Activated CD8-positive, alpha-beta memory T cell treated with anti-CD3 and anti-CD28 coated beads for 24 hours (primary cell): ENCODE measurements at places on chromosomes 13 and 19.

DNA sequence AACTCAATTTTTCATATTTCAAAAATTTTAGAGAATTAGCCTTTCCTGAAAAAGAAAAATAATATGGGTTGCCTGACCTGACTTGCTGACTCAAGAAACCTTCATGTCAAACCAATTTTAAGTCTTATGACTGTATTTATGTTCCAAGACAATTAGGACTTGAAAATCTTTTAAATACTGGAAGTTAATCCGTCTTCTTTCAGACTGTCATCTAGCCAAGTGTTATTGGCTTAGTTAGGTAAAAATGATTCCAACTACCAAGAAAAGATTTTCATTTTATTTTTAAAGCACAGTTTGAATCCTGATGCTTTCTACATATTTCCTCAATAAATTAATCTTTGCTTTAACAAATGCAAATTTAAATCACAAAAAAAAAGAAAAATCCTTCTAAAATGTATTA is 337.6 kb downstream of the SLITRK6 start:
- DNase-seq = no peak

DNA sequence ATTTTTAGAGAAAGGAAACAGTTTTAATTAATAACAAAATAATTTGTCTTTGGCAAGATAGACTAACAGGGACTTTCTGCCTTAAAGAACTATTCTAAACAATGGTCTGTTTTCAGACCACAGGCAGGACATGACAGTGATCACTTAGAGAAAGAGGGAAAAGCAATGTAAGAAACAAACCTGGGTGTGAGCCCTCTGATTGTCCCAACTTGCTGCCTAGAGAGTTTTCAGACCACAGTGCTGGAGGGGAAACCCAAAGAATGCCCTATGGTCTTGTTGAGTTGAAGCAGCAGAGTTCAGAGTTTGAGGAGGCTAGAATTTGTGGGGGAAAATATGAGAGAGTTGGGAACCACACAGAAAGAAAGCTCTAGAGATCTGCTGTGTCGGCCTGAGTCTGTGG is 38.1 kb downstream of the DGKH start:
- DNase-seq = no peak

- no peak for DNase-seq
Observed at GRCh38 chr13:114211446-114212157, 23.1 kb upstream of the CDC16 start.

- DNase-seq = no peak
Observed at GRCh38 chr13:48199404-48199946, 33.5 kb upstream of the ITM2B start.

DNA sequence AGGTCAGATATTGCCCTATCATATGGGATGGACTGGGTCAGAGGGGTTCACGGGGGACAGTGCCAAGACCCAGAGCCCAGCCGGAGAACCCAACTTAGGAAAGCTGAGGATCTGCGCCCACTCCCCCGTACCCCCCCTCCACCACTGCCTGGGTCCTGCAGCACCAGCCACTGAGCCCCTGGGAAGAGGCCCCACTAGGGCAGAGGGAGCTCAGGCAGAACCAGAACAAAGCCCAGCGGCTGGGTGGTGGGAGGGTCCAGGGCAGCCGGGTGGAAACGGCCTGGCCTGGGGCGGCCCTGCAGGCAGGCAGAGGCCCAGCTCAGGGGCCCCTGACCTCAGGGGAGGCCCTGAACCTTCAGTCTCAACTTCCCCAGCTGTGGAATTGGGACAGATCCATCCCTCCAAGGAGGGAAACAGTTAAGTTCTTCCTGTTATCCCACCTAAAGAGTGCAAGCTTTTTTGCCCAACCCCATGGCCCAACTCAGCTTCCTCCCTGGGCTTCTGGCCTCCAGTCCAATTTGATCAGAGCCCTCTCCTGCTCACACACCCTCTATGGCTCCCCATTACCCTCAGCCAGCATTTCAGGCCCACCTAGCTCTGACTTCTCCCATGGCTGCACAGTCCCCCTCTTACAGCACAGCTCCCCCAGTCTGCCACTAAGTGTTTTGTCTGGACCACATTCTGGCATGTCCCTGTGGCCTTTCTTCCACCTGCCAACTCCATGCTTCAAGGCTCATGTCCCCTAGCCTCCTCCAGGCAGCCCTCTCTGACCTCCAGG is 3.1 kb downstream of the NR2F6 start:
- DNase-seq = no peak

DNA sequence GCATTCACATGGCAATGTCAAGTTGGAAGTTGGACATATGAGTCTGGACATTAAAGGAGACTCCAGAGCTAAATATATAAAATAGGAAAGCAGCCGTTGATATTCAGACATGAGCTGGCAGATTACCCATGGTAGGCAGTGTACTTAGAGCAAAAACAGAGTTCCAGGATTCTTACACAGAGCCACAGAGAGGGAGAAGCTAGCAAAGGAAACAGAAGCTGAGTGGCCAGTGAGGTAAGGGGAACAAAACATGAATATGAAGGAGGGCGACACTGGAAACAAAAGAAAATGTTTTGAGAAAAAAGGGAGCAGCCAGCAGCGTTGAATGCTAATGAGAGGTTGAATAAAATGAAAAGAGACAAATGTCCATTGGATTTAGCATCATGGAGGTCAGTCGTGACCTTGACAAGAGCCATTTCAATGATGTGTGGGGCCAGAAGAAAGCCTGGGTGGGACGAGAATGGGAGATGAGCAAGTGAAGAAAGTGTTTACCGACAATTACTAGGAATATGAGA is 198.4 kb downstream of the POU4F1 start:
- no peak for DNase-seq

GRCh38 chr13:36979361-36980050 is 19.6 kb downstream of the ALG5 start:
- DNase-seq = no peak

GRCh38 chr19:7739801-7740681 is 7.3 kb downstream of the CD209 start:
- DNase-seq = no peak

- DNase-seq = no peak
Observed at GRCh38 chr19:35812220-35813042, at the start of gene PRODH2. Gene PRODH2 (minus strand): TSS chr19:35812845. CDS start chr19:35812805, 40 bp downstream.

DNA sequence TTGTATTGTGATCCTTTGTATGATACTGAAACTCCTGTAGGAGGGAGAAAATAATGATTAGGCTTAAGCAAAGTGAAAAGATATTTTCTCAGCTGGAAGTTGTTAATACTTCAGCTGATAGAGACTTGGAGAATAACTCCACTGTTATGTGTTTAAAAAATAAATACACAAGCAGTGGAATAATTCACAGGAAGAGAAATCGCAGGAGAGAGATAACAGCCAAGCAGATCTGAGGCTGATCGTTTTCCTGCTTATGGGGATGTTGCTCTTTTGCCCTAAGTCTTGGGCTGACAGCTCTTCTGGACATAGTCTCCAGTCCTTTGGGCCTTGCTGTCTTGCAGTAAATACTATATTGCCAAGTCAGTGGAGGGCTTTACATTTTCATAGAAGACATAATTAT is 93.3 kb downstream of the OLFM4 start:
- DNase-seq = no peak

- no peak for DNase-seq
Observed at GRCh38 chr19:7883796-7884570, 4.3 kb upstream of the LRRC8E start.

DNA sequence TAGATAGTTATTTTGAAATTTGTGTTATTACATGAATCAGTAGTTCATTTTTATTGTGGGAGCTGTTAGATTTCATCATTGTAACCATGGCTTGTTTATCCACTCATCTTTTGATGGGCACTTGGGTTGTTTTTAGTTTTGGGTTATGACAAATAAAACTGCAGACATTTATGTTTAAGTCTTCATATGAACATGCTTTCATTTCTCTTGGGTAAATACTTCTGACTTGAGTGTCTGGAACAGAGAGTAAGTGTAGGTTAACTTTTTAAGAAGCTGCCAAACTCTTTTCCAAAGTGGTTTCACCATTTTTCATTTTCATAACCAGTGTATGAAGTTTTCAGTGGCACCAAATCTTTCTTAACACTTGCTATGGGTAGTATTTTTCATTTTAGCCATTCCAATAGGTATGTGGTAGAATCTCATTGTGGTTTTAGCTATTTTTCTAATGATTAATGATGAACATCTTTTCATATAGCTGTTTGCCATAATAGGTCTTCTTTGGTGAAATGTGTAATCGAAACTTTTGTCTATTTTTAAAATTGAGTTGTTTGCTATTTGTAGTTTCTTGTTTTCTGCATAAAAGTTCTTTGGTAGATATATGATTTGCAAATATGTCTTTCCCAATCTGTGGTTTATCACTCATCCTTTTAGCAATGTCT is 17.9 kb downstream of the SLAIN1 start:
- DNase-seq = no peak

GRCh38 chr19:32647361-32647760 is 27.6 kb downstream of the ANKRD27 start:
- no peak for DNase-seq

- peak; percentile 77 for DNase-seq
Observed at GRCh38 chr19:42596391-42597072, 1.8 kb upstream of the CEACAM8 start.

DNA sequence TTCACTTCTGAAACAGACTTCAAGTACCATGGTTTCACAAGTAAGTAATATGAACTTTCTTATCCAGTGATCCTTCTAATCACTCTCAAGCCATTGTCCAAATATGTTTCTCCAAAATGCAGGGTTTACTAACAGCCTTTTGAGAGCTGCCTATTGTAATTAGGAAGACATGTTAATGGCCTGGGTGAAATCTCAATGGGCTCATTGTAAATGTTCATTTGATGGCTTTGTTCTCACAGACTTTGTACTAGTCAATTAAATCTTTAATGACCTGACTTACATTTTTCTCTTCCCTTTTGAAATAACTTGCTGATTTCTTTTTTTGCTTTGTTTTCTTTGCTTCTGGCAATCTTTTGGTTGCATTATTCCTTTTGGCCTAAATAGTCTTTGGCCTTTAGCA is 444.8 kb downstream of the LIG4 start:
- DNase-seq = no peak

DNA sequence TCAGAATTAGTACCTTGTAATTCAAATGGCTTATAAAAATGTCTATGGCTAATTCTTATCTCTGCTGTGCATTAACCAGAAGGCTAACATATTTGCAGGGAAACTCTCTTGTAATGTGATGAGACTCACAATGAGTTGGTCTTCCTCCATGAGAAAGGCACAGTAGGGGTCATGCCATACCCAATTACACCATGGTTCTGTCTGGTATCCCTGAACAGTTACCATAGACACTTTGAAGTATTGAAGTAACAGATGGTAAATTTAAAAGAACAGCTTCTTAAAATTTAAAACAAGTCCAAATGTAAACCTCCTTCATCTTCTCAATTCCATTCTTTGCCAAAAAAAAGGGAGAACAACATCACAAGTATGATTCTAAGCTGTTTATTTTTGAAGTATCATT is 22.6 kb upstream of the SLAIN1 start:
- no peak for DNase-seq

DNA sequence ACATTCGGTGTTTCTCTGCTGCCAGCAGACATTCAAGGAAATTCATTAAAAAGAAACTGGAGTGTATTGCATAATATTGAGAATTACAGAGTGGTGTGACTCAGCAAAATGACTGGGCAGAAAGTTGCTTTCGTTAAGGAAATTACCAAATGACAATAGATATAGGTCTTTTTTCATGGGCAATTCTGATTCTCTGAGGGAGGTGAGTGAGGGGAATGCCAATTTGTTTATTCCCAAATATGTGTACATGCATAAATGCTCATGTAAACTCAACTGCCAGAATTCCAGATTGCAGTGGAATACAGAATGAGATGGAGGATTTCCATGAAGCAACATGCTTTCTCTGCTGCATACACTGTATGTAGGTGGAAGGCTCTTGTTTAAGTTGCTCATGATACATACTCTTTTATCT is 1730.1 kb downstream of the SLITRK5 start:
- no peak for DNase-seq

DNA sequence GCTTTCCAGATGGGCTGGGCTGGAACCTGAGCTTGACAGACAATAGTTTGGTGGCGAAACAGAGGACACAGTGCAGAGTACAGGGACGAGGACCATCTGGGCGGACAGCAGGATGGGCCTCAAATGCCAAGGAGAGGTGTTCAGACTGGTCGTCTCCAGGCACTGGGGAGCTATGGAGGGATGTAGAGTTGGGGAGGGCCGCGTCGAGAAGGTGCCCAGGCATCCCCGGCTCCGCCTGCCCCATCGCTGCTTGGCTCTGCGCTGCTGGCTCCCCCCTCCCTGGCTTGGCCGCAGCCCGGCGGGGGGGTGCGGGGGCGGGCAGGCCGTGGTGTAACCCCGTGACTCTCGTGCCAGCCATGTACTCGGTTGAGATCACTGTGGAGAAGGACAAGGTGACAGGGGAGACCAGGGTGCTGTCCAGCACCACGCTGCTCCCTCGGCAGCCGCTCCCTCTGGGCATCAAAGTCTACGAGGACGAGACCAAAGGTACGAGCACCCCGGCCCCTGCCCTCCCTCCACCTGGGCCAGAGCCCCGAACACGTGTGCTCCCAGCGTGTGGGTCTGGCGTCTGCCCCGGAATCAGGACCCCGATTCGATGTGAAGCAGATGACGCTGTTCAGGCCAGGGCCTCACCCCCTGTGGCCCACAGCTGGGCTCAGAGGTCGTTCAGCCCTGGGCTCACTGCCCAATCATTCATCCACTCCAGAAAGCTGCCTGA is 10.8 kb upstream of the MISP start:
- DNase-seq = no peak

DNA sequence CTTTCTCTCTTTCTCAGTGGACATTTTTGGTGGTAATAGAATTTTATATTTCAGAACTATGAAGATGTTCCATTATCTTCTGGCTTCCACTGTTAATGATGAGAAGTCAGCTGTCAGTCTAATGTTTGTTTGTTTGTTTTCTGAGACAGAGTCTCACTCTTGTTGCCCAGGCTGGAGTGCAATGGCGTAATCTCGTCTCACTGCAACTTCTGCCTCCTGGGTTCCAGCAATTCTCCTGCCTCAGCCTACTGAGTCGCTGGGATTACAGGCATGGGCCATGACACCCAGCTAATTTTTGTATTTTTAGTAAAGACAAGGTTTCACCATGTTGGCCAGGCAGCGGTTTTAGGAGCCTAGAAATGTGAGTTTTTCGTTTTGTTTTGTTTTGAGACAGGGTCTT is 4.7 kb downstream of the ZNF317 start:
- no peak for DNase-seq

DNA sequence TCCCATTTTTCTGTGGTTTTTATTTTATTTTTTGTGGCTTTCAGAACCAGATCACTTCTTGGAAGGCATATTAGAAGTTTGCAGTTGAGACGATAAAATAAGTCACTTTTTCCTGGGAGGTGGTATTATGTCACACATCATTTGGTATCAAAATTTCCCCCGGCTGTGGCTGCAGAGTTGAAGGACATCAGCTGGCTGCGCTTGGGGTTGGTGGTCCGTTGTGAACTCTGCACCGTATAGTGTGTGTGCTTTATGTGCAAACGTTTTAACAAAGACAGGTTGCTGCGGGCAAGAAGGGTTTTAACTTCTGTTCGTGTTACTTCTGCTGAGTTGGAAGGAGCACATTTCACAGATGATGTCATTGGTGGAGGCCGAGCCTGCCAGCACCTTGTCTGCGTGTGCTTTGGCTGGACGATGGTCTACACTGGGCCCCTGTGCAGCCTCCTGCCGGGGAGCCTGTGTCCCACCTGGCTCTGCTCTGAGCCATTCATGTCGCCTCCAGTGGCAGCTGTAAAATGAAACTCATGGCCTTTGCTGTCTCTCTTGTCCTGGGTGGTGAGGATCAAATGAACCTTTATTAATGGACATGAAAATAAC is 9.6 kb downstream of the ATP11A start:
- DNase-seq = no peak
